ENCODE measurements at places on chromosomes 16 and 17. TPM values are rescaled to one million over a fixed set of nuclear protein-coding genes. Genes with fewer than 3 reads are reported as not detected.
A peak's percentile ranks its signal among the peaks of the same experiment; 100 is the strongest.

- DNase-seq, result no peak
- H3K27me3 ChIP-seq, result no peaks in the 10 kb centered on the region
- no peak overlapping the region for H3K27ac ChIP-seq
- no peak overlapping the region for H3K4me3 ChIP-seq
Measured at GRCh38 chr17:40524243-40524965, 23.0 kb upstream of the TNS4 start.

GRCh38 chr17:38690386-38690785, 14.7 kb upstream of the MLLT6 start:
- peak overlapping the region; percentile 17 for H3K27ac ChIP-seq
- H3K27me3 ChIP-seq, result no peaks in the 10 kb centered on the region
- no peak overlapping the region for H3K4me3 ChIP-seq
- no peaks in the 10 kb centered on the region for H3K36me3 ChIP-seq
- peaks cover 14% of the 10 kb centered on the region for H3K4me1 ChIP-seq

GRCh38 chr17:18066866-18067265, 20.9 kb upstream of the DRG2 start:
- peaks cover 20% of the 10 kb centered on the region for H3K36me3 ChIP-seq
- no peak overlapping the region for H3K4me3 ChIP-seq
- H3K4me1 ChIP-seq, result no peaks in the 10 kb centered on the region
- H3K27ac ChIP-seq, result no peak overlapping the region

DNA sequence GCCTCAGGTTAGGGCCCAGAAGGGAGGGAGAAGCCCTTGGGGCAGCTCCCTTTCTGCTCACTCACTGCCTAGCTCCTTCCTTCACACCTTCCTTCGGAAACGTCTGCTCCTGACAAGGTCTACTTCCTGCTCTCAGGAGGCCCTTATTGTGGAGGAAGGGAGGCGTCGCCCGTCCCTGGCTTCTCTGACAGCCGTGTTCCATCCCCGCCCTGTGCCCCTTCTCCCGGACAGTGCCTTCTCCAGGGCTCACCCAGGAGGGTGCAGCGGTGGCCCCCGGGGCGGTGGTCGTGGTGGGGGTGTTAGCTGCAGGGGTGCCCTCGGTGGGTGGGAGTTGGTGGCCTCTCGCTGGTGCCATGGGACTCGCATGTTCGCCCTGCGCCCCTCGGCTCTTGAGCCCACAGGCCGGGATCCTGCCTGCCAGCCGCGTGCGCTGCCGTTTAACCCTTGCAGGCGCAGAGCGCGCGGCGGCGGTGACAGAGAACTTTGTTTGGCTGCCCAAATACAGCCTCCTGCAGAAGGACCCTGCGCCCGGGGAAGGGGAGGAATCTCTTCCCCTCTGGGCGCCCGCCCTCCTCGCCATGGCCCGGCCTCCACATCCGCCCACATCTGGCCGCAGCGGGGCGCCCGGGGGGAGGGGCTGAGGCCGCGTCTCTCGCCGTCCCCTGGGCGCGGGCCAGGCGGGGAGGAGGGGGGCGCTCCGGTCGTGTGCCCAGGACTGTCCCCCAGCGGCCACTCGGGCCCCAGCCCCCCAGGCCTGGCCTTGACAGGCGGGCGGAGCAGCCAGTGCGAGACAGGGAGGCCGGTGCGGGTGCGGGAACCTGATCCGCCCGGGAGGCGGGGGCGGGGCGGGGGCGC, 231.9 kb downstream of the SEC14L1 start:
- peak; percentile 96 for DNase-seq
- peak overlapping the region; percentile 80 for H3K4me3 ChIP-seq
- H3K4me1 ChIP-seq, result peaks cover 62% of the 10 kb centered on the region
- H3K27ac ChIP-seq, result peak overlapping the region; percentile 92

DNA sequence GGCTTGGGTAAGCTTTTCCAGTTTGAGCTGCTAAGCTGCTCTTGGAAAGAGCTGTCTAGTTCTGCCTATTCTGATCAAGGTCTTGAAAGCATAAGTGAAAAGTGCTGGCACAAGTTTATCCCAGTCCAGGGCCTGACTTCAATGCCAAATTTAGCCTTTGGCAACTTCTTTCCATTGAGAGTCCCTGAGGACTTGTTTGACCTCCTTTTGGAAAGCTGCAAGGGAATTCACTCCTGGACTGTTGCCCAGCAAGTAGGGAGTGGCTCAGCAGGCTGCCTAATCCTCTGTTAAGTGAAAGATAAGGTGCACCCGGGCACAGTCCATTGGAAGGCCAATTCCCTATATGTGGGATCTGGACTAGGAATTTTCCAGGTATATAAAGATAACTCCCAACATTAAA, 16.0 kb upstream of the TANC2 start:
- no peaks in the 10 kb centered on the region for H3K27me3 ChIP-seq
- DNase-seq, result peak; percentile 83
- H3K4me1 ChIP-seq, result no peaks in the 10 kb centered on the region
- H3K36me3 ChIP-seq, result no peaks in the 10 kb centered on the region
- H3K27ac ChIP-seq, result no peak overlapping the region

- no peaks in the 10 kb centered on the region for H3K27me3 ChIP-seq
- no peaks in the 10 kb centered on the region for H3K36me3 ChIP-seq
- no peaks in the 10 kb centered on the region for H3K4me1 ChIP-seq
- no peak overlapping the region for H3K27ac ChIP-seq
- no peak for DNase-seq
- no peak overlapping the region for H3K4me3 ChIP-seq
Measured at GRCh38 chr16:82675300-82675699, 48.5 kb downstream of the CDH13 start.

DNA sequence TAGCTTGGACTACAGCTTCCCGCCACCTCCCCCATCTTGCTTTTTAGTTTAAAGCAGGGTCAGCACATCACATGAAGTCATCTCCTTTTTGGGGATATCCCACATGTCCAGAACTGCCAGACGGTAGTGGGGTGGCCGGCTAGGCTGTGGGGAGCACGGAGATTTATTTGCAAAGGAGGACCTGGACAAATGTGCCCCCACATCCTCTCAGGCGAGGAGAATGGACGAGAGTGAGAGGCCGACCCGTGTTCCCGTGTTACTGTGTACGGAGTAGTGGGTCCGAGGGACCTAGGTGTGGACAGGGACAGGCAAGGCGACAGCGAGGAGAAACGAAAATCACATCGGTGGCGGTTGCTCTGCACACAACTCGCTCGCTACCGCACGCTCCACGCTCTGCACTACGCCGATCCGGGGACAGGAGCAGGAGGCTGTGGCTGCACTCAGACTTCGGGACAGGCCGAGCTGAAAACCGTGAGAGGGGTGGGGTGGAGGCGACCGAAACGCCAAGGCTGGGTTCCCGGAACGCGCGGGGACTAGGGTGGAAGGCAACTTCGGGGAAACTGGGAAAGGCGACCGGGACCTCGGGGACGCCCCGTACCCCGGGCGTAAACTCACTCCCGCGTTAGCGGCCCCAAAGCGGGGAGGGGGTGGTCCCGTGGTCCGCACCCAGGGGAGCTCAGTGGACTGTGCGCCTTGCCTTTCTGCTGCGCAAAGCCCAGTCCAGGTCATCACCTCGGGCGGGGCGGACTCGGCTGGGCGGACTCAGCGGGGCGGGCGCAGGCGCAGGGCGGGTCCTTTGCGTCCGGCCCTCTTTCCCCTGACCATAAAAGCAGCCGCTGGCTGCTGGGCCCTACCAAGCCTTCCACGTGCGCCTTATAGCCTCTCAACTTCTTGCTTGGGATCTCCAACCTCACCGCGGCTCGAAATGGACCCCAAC, at the start of gene MT1A:
Gene MT1A (plus strand): TSS at position 853 of the 937 bp plus-strand sequence. CDS start 73 bp downstream, at position 926.
- peak within 1 kb of the TSS; percentile 80 for H3K27ac ChIP-seq
- peaks cover 28% of the 10 kb centered on the region for H3K4me1 ChIP-seq
- DNase-seq, result peak; percentile 80
- no peaks in the 10 kb centered on the region for H3K36me3 ChIP-seq

DNA sequence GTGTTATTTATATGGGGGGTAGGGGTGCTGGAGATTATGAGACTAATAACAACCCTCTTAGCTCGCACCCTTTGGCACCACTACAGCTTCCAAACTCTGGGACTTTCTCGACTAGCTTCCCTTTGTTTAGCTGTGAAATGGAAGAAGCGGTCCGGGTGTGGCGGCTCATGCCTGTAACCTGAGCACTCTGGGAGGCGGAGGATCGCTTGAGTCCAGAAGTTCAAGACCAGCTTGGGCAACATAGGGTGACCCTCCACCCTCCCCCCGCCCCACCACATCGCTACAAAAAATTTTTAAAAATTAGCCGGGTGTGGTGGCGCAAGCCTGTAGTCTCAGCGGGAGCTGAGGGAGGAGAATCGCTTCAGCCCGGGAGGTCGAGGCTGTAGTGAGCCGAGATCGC, 814 bp upstream of the CDH3 start:
- DNase-seq, result no peak
- H3K27ac ChIP-seq, result no peak overlapping the region
- H3K4me3 ChIP-seq, result peak overlapping the region; percentile 52
- H3K4me1 ChIP-seq, result peaks cover 24% of the 10 kb centered on the region
- H3K36me3 ChIP-seq, result no peaks in the 10 kb centered on the region
- H3K27me3 ChIP-seq, result peaks cover 27% of the 10 kb centered on the region

DNA sequence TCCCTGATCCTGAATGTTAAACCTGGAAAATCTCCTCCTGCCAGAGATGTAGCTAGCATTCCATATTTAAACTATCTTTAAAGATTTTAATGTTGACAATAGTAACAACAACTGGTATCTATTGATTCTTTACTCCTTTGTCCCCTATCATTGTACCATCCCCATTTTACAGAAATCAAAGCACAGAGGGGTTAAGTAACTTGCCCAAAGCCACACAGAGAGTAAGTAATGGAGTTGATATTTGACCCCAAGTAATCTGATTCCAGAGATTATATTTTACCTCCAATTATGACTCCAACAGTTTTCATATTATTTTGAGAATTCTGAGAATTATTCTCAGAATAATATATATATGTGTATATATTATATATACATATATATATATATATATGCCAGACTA, 37.7 kb upstream of the RGS9 start:
- H3K27ac ChIP-seq, result no peak overlapping the region
- H3K4me3 ChIP-seq, result no peak overlapping the region
- H3K4me1 ChIP-seq, result peaks cover 13% of the 10 kb centered on the region
- DNase-seq, result no peak
- no peaks in the 10 kb centered on the region for H3K36me3 ChIP-seq
- no peaks in the 10 kb centered on the region for H3K27me3 ChIP-seq

DNA sequence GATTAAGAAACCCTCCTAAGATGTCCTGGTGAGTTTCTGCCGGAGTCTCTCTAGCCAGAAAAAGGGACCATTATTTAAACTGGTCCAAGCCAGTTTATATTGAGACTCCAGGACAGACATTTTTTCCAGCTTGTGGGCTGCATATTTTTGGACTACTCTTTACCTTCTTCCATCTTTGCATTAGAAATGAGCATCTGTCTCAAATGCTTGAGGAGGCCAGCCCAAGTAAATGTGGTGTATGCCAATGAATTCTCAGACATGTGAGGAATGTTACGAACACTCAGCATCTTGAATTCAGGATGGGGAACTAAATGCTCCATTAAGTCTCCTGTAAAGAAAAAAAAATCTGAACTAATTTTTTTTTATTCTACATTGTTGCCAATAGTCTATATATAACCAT, 18.4 kb downstream of the TUBD1 start:
- H3K4me1 ChIP-seq, result no peaks in the 10 kb centered on the region
- H3K36me3 ChIP-seq, result peaks cover 15% of the 10 kb centered on the region

GRCh38 chr16:55037046-55037445, 106.4 kb downstream of the IRX5 start:
- no peak for DNase-seq
- H3K4me3 ChIP-seq, result no peak overlapping the region
- H3K36me3 ChIP-seq, result no peaks in the 10 kb centered on the region
- H3K27me3 ChIP-seq, result no peaks in the 10 kb centered on the region
- no peak overlapping the region for H3K27ac ChIP-seq
- no peaks in the 10 kb centered on the region for H3K4me1 ChIP-seq

DNA sequence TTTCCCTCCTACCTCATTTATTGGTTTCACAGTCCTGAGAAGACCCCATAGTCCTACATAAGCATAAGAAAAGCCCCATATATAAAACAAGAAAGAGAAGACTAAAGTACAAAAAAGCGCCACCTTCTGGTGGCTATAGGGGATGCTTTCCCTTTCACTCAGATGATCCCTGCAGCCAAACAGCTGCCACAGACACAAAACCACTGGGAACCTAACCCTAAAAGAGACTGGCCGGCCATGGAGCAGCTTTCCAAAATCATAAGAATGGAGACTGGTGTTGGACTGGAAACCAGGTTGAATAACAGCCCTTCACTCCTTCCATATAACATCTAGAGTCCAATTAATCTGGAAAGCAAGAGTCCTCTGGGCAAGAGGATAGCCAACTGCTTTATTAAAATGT, 11.4 kb downstream of the DYNC1LI2 start:
- no peak for DNase-seq
- H3K27ac ChIP-seq, result peak overlapping the region; percentile 82

GRCh38 chr17:43942051-43942685, at the start of gene PPY:
Gene PPY (minus strand): TSS chr17:43942476. CDS start chr17:43941654, 822 bp downstream.
- no peak within 1 kb of the TSS for H3K27ac ChIP-seq
- H3K27me3 ChIP-seq, result no peaks in the 10 kb centered on the region
- no peak for DNase-seq
- H3K4me1 ChIP-seq, result peaks cover 19% of the 10 kb centered on the region
- H3K36me3 ChIP-seq, result no peaks in the 10 kb centered on the region
- no peak within 1 kb of the TSS for H3K4me3 ChIP-seq

GRCh38 chr16:81004646-81005353, 1.9 kb downstream of the CMC2 start:
- H3K4me1 ChIP-seq, result peaks cover 31% of the 10 kb centered on the region
- H3K27me3 ChIP-seq, result no peaks in the 10 kb centered on the region
- peak overlapping the region; percentile 47 for H3K27ac ChIP-seq
- no peak overlapping the region for H3K4me3 ChIP-seq
- no peaks in the 10 kb centered on the region for H3K36me3 ChIP-seq
- no peak for DNase-seq

GRCh38 chr17:74737299-74738050, 419 bp downstream of the RAB37 start:
- peak overlapping the region; percentile 18 for H3K4me3 ChIP-seq
- peaks cover 63% of the 10 kb centered on the region for H3K4me1 ChIP-seq
- H3K36me3 ChIP-seq, result no peaks in the 10 kb centered on the region
- DNase-seq, result peak; percentile 87
- H3K27me3 ChIP-seq, result peaks cover 1% of the 10 kb centered on the region
- H3K27ac ChIP-seq, result peak overlapping the region; percentile 76

GRCh38 chr16:83807327-83807709, 460 bp upstream of the HSBP1 start:
- no peak for DNase-seq
- peaks cover 2% of the 10 kb centered on the region for H3K36me3 ChIP-seq
- peak overlapping the region; percentile 85 for H3K27ac ChIP-seq
- H3K4me3 ChIP-seq, result no peak overlapping the region
- H3K27me3 ChIP-seq, result no peaks in the 10 kb centered on the region

- no peaks in the 10 kb centered on the region for H3K36me3 ChIP-seq
- no peaks in the 10 kb centered on the region for H3K27me3 ChIP-seq
- H3K4me3 ChIP-seq, result no peak overlapping the region
- no peak overlapping the region for H3K27ac ChIP-seq
- no peaks in the 10 kb centered on the region for H3K4me1 ChIP-seq
Measured at GRCh38 chr17:20142268-20142667, 133.1 kb downstream of the SPECC1 start.

- DNase-seq, result no peak
- H3K27ac ChIP-seq, result no peak overlapping the region
- H3K36me3 ChIP-seq, result no peaks in the 10 kb centered on the region
- no peaks in the 10 kb centered on the region for H3K27me3 ChIP-seq
Measured at GRCh38 chr17:58051468-58051867, 31.8 kb upstream of the DYNLL2 start.

- no peak overlapping the region for H3K4me3 ChIP-seq
- no peaks in the 10 kb centered on the region for H3K36me3 ChIP-seq
- no peak for DNase-seq
- H3K27ac ChIP-seq, result no peak overlapping the region
- no peaks in the 10 kb centered on the region for H3K4me1 ChIP-seq
- no peaks in the 10 kb centered on the region for H3K27me3 ChIP-seq
Measured at GRCh38 chr16:83345846-83346640, 461.7 kb upstream of the HSBP1 start.

TLCD3A gene
- total RNA-seq, result 5.1 TPM

CD79B gene
- 6.3 TPM for total RNA-seq

KRT28 gene
- total RNA-seq, result not detected

CCL5 gene
- 14.6 TPM for total RNA-seq

GNG13 gene
- total RNA-seq, result not detected

EFCAB5 gene
- 7.3 TPM for total RNA-seq

TLCD1 gene
- total RNA-seq, result 19.8 TPM

Data from upper lobe of left lung (tissue), 6 donors.